ENCODE measurements at places on chromosomes 4 and X.

DNA sequence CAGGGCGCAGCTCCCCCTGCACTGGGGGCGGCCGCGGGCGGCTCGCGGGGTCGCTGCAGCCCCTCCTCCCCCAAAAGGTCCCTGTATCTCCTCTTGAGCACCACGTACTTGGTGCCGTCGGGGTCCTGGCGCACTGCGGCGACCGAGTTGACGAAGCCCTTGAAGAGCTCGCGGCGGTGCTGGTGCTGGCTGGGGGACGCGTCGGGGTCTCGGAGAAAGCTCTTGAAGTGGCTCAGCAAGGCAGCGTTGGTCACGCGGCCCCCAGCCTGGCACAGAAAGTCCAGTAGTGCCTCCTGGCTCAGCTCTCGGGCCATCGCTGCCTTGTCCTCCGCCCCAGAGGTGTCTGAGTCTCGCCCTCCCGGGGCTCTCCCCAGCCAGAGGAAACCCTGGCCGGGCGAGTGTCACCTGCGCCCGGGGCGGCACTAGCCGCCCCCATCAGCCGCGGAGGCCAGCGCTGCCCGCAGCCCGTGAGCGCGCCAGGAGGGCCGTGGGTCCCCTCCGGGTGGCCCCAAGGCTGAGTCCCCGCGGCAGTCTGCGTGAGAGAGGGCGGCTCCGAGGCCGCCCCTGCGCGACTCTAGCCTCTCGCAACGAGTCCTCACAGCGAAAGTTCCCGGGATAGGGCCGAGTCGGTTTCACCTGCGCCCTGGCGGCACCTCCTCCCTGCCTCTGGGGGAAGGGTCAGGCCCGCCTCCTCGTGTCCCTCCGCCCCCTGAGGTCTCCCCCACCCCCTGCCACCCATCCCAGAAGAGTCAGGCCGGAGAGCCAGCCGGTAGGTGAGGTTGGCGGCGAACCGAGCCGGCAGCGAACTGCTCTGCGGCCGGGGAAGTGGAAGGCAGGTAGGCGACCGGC, at the start of gene SOWAHB:
Gene SOWAHB (minus strand): TSS at position 609 of the 849 bp plus-strand sequence. CDS start 295 bp downstream, at position 314.
- no peak for DNase-seq

GRCh38 chrX:113747274-113747973, 836.5 kb upstream of the HTR2C start:
- no peak for DNase-seq

- no peak for DNase-seq
These were observed 363.9 kb downstream of the PPP3CA start for GRCh38 chr4:100983426-100983825.

- no peak for DNase-seq
These were observed 206.9 kb upstream of the HCCS start for GRCh38 chrX:10904220-10904619.

Data from heart right ventricle (tissue), 16 donors.